ENCODE measurements at places on chromosomes 13 and 19. TPM values are rescaled to one million over a fixed set of nuclear protein-coding genes. Genes with fewer than 3 reads are reported as not detected.

GRCh38 chr13:110110783-110111182 lies 196.2 kb downstream of the COL4A1 start:
- DNase-seq: no peak

GRCh38 chr13:90015565-90016507 lies 1331.7 kb upstream of the MIR17HG start:
- DNase-seq: no peak

DNA sequence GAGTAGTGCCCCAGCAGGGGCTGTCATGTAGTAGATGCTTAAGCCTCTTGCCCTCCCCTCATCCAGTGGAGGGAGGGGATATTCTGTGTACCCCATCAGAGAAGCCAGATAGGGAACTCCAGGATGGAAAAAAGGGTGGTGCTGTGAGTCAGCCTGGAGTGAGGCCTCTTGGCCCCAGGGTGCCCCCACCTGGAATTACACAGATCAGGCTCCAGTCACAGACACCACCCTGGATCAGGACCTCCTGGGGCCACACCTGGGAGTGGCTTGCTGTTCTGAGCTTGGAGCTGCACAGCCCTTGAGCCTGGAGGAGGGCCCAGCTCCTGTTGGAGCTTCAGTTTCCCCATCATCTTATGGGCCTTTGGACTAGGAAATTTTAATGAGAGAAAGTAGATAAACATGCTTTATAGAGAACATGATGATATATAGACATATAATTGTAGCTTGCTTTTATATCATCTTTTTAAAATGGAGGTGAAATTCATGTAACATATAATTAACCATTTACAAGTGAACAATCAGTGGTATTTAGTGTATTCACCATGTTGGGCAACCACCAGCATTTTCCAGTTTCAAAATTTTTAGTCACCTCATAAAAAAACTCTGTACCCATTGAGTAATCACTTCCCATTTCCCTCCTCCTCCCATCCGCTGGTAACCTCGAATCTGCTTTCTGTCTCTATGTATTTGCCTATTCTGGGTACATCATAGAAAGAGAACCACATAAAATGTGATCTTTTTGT lies 24.6 kb downstream of the CYP4F22 start:
- DNase-seq: no peak

- no peak for DNase-seq
Observed at GRCh38 chr19:48629599-48630295, 7.4 kb downstream of the DBP start.

DNA sequence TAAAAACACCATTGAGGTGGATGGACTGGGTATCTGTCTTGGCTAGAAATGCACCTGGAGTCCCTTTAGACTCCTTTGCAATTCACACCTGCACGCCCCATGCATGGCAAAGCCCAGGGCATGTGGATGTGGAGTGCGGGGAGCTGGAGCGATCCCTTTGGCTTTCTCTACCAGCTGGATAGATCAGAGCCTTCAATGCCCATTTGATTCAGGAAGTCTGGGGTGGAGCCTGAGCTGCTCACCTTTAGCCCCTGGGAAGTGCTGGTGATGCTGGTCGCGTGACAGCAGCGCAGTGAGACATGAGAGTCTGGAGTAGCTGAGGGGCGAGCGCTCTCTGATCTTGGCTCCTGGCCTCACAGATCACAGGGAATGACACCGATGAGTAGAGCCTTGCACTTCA lies 4.8 kb upstream of the ZNF536 start:
- DNase-seq: no peak

- DNase-seq: no peak
Observed at GRCh38 chr13:72129117-72129516, 262.1 kb upstream of the DACH1 start.

GRCh38 chr13:48891586-48891985 lies 84.1 kb upstream of the FNDC3A start:
- no peak for DNase-seq

DNA sequence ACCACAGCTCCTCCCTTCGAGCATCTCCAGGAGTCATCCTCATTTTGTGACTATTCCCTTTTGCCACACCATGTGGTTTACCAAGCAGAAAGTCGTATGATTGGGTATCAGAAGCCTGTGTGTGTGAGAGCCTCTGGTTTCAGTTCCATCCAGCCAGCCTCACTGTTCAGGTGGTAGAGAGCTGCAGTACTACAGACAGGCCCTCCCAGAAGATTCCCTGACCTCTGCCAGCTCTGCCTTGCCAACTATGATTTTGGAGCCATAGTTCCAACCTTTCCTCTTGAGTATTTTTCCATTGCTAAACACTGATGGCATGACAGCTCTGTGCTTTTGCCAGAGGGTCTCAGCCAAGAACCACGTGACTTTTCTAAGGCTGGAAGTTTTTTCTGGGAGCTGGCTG lies 82.5 kb downstream of the DHRS12 start:
- no peak for DNase-seq

DNA sequence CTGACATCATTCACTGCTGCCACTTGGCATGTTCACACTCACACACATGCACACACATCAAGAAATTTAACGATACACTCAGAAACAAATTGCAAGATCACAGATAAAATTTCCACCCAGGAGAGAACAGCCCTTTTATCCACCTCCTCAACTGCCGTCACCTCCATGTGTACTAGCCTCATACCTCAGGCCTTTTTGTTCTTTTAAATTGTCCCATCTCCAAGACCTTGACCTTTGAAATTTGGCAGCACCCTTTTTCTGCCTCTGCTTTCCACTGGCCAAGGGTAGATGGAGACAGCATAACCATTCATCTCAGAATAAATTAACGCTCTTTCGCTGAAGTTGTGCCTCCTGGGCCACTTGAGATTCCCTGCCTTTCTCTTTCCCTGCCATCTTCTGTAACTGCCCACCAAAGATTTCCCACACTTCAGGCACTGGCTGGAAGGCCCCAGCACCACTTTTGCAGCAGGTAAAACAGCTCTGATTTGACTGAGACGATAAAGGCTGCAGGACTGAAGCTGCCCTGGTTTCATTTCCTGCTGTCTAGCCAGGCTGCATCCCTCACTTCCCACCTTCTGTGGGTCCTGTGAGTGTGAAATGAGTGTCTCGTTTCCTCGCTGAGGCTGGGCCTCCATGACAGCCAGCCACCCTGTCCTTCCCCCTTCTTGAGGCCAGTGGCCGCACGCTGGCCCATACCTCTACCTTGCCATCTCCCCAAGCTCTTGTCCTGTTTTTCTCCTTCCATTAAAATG lies 39.3 kb downstream of the MBNL2 start:
- no peak for DNase-seq

- DNase-seq: no peak
Observed at GRCh38 chr19:51156710-51157109, 14.6 kb downstream of the SIGLEC7 start.

DNA sequence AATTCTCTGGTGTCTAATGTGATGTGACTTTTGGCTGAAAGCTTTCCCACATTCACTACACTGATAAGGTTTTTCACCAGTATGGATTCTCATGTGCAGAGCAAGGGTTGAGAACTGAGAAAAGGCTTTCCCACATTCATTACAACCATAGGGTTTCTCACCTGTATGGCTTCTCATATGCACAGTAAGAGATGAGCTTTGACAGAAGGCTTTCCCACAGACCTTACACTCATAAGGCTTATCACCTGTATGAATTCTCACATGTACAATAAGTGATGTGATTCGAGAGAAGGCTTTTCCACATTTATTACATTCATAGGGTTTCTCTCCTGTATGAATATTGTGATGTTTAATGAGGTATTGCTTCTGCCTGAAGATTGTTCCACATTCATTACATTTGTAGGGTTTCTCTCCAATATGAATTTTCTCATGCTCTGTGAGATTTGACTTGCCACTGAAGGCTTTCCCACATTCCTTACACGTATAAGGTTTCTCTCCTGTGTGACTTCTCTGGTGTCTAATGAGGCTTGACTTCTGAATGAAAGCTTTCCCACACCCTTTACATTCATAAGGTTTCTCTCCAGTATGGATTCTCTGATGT lies 14.0 kb downstream of the ZNF260 start:
- no peak for DNase-seq

DNA sequence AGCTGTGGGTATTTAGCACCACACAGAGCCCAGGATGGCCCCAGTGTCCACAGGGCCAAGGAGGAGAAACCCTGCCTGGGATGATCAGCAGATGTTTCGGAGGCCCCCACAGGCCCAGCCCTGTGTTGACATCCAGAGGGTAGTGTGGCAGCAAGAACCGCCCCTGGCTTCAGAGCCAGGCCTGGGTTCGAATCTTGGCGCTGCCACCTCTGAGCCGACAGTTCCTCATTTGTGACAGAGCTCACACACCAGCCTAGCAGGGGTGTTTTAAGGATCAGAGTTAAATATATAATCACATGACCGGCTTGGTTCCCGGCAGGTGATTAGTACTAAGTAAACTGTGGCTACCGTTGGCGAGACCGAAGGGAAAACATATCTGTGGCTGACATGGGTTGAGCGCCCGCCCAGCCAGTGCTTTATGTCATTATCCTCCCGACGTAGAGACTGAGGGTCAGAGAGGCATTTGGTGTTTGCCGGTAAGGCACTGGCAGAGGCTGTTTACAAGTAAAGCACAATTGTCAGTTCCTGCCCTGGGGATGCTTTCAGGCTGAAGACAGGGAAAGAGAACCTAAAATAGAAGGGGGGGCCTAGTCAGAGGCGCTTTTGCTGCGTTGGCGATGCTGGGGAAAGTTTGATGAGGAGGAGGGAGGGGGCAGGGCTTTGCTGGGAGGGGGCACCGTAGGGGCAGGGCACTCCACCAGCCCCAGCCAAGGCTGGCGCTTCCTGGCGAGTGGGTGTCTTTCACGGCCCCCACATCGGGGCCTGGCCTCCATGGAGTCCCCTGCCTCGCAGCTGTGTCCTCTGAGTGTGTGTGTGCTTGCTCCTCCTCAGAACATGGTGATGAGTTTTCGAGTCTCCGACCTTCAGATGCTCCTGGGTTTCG lies 4.8 kb downstream of the PIAS4 start:
- no peak for DNase-seq

DNA sequence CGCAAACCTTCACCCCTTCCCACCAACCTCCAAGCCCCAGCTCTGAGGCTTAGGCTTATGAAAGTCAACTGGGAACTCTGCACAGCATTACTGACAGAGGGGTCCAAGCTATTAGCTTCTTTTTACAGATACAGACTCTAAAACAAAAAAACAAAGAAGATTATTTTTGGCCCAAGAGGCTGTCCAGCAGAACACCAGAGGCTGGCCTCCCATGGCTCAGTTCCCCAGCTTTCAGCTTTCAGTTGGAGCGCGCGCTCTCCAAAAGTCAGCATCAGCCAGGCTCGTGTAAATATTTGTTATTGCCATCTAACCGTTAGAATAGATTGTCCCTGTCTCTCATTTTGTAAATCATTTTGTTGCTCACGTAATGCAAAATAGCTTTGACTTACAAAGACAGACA lies 58.4 kb downstream of the ZIC5 start:
- no peak for DNase-seq

GRCh38 chr13:98571955-98572662 lies 4.8 kb downstream of the STK24 start:
- DNase-seq: no peak

DNA sequence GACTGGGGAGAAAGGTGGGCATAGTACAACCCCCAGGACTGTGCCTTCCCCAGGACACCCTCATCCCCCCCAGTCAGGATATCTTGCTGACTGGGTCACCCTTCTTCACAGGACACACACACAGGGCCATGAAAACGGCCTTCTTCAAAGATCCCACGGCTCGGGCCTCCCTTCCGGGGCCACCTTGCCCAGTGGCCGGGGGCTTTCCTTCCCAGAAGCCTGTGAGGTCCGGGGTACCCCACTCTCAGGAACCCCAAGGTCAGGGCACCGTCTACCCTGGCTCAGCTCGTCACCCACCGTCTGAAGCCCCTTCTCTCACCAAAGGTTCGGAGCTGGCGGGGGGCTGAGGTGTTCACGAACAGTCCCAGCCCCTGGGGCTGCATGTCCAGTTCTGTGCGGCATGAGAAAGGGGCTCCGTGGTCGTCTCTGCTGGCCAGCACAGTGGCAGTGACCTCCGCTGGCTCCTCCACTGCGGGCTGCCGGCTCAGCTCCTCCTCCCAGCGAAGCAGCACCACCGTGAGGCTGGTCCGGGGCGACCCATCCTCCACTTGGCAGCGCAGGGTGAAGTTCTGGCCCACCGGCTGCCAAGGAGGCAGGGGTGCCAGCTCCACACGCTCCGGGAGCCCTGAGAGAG lies 2.1 kb upstream of the RAVER1 start:
- DNase-seq: no peak

DNA sequence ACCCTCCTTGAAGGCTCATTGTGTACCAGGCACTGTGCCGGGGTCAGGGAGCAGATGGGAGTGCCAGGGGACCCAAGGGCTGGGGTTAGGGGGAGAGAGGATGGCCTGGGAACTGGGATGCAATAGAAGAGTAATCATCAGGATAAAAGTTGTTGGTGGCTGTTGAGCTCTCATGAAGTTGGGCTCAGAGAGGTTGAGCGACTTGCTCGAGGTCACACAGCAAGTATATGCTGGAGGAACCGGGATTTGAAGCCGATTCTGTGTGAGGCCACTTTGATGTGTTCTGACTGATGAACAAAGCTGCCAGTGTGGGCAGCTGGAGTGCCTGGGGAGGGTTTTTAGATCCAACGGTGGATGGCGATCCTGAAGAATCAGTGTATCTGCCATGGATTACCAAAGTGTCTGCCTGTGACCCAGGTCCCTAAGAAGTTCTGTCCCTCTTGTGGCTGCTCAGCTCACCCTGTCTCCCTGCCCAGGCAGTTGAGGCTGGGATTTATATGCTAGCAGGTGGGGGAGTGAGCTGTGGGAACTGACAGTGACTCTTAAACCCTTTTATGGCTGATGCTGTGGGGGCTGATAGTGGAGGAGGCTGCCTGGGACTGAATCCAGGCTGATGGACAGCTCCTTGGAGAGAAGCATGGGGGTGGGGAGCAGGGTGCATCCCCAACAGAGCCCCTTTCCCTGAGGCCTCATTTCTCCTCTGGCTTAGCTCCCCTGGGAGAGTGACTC lies 8.3 kb downstream of the ARHGEF18 start:
- no peak for DNase-seq

GRCh38 chr19:46992699-46993535 lies 26.7 kb upstream of the NPAS1 start:
- no peak for DNase-seq

DNA sequence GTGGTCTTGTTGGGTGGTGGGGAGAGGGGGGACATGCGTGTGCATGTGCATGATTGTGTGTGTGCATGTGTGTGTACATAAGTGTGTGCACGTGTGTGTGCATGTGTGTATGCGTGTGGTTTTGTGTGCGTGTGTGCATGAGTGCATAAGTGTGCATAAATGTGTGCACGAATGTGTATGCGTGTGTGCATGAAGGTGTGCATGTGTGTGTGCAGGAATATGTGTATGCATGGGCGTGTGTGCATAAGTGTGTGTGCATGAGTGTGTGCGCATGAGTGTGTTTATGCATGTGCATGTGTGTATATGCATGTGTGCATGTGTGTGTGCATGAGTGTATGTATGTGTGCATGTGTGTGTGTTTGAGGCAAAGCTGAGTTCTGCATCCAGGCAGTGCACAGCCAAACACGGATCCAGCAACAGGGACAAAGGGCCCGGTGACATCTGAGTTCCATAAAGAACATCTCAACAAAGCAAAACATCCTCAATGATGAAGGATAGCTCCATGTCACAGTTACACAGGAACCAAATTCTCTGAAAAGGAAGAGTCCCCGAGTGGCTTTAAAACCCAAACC lies 86.0 kb upstream of the FARP1 start:
- no peak for DNase-seq

The ZNF208 gene
- total RNA-seq: 2.6 TPM

The EDDM13 gene
- 0.59 TPM for total RNA-seq

The CGB2 gene
- not detected for total RNA-seq

The LILRA2 gene
- not detected for total RNA-seq

The CRTC1 gene
- total RNA-seq: 7.1 TPM
